AG09319 (cell line): ENCODE measurements at places on chromosomes 5 and 9.

GRCh38 chr5:6783787-6784186 lies 70.6 kb downstream of the TENT4A start:
- DNase-seq: no peak

- no peak for DNase-seq
Observed at GRCh38 chr9:121650217-121651007, 1.0 kb upstream of the DAB2IP start.

GRCh38 chr5:128631771-128632170 lies 93.7 kb upstream of the FBN2 start:
- no peak for DNase-seq

DNA sequence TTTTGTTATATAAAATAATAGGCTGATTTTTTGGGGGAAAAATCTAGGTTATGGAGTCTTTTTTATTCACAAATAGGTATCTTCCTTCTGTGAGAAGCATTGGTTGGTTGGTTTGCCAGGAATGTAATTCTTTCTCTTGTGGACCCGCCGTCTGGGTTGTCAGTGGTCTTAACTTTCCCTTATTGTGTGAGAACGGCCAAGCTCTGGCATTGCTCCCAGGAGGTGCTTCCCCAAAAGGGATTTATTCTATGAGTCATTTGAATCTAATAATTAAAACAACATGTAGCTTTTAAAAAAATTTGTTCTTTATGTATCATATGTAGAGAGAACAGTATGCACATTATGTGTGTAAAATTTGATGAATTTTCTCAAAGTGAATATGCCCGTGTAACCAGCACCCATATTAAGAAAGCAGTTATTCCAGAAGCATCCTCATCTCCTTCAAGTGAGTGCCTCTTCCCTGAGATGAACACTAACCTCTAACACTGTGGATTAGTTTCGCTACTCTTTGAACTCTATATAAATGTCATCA lies 114.4 kb downstream of the MAST4 start:
- no peak for DNase-seq

DNA sequence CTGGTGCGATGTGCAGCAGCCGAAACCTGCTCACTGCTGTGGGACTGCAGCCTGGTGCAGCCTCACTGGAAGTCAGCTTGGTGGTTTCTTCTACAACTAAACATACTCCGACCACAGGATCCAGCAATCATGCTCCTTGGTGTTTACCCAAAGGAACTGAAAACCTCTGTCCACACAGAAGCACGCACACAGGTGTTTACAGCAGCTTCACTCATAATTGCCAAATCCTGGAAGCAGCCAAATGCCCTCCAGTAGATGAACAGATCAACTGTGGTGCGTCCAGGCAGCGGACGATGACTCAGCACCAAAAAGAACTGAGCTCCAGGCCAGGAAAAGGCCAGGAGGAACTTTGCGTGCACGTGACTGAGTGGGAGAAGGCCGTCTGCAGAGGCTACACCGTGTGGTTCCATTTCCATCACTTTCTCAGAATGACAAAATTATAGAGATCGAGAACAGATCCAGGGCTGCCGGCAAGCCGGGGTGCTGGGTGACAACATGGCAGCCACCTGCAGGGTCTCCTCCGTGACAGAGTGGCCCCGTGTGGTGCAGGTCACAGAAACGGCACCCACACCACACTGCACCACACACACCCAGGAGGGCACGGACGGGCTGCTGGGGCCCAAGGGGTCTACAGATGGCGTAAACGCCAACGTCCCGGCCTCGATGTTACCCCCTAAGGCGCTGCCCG lies 23.1 kb upstream of the NSMF start:
- peak; percentile 57 for DNase-seq

DNA sequence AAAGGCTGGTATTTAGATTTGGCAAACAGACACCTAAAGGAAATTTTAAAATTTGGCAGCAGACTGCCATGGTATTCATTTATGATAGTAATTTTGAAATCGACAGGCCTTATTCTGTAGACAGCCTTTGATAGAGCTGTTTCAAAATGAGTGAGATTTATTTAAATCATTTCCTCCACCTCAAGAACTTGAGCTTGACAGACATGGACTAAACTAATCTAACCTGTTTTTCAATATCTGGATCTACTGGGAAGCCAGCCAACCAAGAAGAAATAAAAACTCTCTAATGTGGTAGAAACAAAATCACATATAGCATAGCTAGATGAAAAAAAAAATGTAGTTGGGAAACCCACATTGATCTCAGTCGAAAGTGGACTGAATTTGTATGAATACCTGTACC lies 56.9 kb upstream of the RASA1 start:
- DNase-seq: no peak

GRCh38 chr5:5404381-5404780 lies 18.1 kb upstream of the ICE1 start:
- no peak for DNase-seq

- DNase-seq: no peak
Observed at GRCh38 chr9:129287619-129288305, 109.7 kb upstream of the IER5L start.

- DNase-seq: no peak
Observed at GRCh38 chr5:136420168-136420898, 55.0 kb upstream of the TRPC7 start.

GRCh38 chr9:131218370-131218769 lies 57.9 kb downstream of the FAM78A start:
- no peak for DNase-seq

- DNase-seq: no peak
Observed at GRCh38 chr9:121340676-121341392, 29.2 kb downstream of the STOM start.

DNA sequence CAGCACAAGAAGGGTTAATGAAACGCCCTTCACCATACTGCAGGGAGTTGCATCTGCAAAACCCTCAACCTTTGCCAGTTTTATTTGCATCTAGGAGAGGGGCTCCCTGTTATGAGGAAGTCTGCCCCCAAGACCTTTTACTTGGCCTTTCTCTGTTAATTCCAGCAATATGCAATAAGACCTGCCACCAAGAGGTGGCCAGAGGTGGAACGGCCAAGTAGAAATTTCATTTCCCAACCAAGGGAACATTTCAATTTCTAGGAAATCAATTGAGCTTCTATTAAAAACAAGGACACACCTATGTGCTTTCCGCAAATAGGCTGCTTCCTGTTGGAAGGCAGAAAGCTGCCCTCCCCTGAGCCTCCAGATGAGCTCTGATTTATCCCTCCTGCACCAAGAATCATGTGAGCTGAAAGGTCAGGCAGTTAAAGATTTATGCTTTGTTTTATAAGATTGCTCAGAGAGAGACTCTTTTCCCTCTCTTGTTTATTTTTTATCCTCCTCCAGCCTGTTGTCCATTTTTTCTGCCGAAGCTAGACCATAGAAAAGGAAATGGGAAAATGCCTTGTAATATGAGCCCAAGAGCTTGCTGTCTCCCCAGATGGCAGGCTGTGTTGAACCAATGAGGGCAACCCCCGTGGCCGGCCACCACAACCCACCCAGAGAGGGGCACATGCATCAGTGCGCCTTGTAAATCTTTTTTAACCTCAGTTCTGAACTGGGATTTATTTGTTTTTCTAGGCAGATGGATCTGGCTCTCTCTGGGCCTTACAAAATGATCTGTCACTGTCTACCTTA lies 572.8 kb downstream of the TLE1 start:
- no peak for DNase-seq

DNA sequence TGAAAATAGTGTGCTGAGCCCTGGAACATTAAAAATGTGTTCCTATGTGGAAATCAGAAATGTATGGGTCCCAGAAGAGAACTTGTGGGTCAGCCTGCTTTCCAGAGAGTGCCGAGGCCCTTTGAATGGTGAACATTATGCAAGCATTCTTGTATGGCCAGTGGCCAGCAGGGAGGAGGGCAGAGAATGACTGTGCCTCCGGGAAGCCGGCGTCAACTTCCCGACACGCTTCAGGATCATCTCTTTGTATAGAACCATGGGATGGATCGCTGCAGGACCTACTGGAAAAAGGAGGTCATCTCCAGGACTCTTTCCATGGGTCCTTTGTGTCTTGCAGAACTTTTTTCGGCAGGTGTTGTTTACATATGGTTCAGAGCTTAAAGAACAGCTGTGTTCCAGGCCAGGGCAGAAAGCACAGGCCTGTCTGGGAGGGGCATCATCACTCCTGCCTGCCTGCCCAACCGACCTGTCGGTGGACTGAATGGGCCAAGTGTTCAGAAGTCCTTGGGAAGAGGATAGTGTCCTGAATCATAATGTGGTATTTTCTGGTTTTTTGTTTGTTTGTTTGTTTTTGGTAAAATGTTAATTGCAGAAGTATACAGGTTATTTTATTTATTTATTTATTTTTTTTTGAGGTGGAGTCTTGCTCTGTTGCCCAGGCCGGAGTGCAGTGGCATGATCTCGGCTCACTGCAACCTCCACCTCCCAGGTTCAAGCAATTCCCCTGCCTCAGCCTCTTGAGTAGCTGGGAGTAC lies 9.0 kb downstream of the PRRC2B start:
- peak; percentile 70 for DNase-seq

GRCh38 chr5:138937392-138938387 lies 62.6 kb upstream of the LRRTM2 start:
- DNase-seq: no peak

GRCh38 chr5:3297853-3298252 lies 297.8 kb upstream of the IRX1 start:
- no peak for DNase-seq

DNA sequence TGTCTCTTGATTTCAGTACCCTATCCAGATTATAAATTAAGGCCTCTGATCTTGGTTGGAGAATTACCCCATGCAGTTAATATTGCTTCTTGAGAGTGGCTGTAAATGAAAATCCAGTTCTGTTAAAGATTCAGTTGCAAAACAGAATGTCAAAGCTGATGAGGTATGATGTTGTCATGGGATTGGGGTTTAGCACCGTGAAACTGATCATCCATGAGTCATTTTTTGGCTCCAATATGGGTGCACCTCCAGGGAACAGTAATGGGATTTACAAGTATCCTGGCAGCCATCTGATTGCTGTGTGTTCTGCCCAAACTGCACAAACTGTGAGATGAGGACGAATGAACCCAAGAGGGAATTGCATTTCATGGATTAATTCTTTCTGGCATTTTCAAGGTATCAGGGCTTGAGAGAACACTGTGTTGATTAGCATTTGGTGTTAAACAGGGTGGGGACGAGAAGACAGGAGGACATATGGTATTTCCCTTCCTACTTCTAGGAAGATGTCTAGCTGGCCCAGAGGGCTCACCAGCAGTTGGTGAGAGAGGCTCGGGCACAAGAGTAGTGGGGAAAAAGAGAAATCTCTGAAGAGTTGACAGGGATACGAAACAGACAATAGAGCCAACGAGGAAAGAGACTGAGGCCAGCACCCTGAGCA lies 214.7 kb downstream of the GAS1 start:
- DNase-seq: peak; percentile 77

DNA sequence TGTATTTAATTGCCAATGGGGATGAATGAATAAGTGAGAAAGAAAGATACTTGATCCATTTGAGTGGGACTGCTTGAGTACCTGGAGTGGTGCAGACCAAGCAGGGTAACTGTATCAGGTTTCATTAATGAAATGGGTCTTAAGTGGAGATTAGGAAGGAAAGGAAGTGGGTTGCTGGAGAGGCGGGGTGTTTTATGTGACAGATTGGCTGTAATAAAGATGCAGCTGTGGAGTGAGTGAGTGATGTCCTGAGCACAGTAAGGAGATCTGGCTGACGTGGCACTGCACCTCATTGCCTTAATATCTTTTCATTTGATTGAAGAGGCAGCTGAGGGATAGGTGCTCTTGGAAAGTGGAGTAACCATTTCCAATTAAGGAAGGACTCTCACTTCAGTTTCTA lies 161.0 kb upstream of the CCDC152 start:
- no peak for DNase-seq

DNA sequence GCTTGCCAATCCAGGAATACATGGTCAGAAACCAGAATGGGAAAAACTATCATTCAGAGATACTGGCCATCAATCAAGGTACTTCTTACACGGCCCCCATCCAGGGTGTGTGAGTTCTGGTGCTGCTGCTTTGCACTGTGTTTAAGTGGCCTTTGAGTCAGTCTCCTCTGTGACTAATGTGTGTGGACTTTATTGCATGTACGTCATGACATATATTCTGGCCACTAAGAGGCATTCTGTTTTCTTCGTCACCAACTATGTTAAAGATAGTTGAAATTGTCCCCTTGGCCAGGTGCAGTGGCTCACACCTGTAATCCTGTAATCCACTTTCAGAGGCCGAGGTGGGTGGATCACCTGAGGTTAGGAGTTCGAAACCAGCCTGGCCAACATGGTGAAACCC lies 8.5 kb downstream of the EXOSC3 start:
- no peak for DNase-seq

DNA sequence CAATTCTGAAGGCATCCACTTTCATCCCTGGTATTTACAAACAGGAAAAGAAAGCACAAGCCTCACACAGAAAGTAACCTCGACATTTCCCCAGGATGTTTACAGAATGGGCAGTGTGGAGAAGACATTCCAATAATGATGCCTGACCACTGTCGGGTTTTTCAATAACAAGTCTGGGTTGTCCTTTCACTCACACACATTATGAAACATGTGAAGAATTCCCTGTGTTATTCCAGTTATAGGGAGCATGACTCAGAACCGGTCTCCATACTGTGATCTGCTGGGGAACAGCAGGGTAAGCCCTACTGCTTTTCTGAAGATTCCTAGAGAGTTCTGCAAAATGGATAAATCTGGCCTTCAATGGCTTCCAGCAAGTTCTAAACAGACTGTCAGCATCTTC lies 155.3 kb downstream of the ADAMTS12 start:
- peak; percentile 80 for DNase-seq

GRCh38 chr9:81305561-81306182 lies 383.7 kb downstream of the TLE1 start:
- no peak for DNase-seq

GRCh38 chr5:178532236-178532635 lies 58.0 kb downstream of the COL23A1 start:
- DNase-seq: no peak

GRCh38 chr5:43422143-43422542 lies 10.0 kb upstream of the CCL28 start:
- DNase-seq: no peak

DNA sequence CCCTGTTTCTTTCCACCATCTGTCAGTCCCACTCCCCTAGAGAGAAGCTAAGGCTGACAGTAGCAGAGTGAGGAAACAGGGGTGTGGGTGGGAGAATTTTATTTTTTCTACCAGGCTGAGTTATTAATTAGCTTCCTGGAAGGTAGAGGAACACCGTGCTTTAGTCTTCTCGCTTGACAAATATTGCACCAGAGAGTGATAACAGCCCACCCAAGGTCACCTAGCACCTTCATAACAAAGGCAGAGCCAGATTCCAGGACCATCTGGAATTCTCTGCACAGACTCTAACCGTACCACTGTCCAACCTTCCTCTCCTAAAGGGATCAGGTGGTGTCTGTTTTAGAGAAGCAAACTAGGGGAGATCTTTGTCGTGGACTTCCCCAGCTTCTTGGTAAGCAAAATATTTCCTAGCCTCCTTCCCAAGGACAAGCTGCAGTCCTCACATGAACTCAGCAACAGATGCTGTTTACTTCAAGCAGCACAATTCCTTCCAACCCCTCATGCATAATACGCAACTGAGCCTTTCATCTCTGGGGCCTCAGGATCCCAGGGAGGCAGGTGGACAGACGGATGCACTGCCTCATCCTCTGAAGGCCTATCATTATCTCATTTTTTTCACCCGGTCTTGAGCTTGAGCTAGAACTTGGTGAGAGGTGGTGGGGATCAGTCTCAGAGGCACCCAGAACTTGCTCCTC lies 308.7 kb upstream of the BRINP1 start:
- no peak for DNase-seq
